ENCODE measurements at places on chromosomes 5 and 9.

GRCh38 chr9:17863213-17863883 lies 284.5 kb downstream of the SH3GL2 start:
- no peak for DNase-seq

GRCh38 chr5:38556088-38556598 lies 303 bp downstream of the LIFR start:
- no peak for DNase-seq

DNA sequence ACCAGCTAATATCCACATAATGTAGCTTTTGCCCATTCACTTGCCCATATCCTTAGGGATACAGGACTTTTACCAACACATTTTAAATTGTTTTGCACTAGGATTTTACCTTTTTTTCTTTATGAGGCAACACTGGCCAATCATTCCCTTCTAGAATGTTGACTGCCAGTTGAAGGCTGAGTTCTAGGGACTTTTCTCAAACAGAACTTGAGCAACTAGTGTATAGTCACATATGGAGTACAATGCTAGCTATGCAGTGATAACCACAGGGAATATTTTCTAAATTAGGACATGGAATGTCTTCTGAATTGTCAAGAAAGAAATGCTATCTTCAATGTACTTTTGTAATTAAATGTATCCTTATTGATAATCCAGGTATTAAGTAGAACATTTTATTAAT lies 133.6 kb downstream of the OXCT1 start:
- no peak for DNase-seq

DNA sequence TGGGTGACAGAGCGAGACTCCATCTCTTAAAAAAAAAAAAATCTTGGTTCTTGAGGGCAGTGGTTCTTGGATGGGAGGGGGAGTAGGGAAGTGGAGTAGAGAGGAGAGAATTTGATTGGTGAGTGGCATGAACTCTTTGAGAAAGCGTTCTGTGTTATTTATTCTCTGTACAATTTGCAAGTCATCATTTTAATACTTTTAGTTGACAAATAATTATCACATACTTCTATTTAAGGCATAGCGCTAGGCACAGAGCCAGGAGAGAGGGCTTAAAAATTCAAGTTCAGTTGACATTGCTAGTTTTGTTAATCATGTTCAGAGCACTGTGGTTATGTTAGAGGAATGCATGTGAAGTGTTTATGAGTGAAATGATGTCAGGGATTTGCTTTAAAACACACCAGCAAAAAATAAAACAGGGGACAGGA lies 24.6 kb downstream of the HSDL2 start:
- no peak for DNase-seq

DNA sequence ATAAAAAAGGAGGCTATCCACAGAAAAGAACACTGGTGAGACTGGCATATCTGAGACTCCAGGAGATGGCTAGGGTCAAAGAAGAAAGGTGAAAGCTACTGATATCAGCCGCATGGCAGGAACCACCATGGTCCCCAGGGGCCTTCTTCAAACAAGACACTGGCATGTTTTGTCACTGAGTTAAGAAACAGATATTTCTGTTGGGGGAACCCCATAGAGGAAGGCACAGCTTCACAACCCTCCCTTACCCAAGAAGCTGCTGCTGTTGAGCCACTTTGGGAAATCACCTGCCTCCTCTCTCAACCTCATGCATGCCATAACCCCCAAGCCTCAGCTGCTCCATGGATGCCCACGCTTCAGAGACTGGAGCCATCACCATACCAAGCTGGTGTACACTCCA lies 13.3 kb upstream of the BTNL3 start:
- DNase-seq, result no peak

DNA sequence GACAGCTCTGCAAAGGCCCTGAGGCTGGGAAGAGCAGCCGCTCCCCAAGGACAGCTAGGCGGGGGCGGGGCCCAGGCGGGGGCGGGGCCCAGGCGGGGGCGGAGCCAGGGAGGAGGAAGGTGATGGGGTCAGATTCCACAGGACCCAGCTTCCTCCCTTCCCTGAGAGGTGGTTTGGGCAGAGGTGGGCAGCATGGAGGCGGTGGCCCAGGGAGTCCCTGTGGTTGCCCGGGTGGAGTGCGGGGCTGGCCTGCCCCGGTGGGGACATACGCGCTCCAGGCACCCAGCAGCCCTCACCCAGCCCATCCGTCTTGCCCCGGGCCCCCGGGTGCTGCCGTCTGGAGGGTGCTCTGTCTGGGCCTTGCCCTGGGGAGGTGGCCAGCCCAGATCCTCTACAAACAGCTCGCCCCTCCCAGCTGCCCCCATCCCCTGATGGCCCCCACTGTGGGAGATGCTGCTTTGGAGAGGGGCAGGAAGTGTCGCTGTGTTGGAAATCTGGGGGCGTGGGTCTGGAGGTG lies 11.0 kb upstream of the RNU6ATAC start:
- no peak for DNase-seq

- DNase-seq, result no peak
These were observed 390.4 kb upstream of the PRR16 start for GRCh38 chr5:120073722-120074121.

DNA sequence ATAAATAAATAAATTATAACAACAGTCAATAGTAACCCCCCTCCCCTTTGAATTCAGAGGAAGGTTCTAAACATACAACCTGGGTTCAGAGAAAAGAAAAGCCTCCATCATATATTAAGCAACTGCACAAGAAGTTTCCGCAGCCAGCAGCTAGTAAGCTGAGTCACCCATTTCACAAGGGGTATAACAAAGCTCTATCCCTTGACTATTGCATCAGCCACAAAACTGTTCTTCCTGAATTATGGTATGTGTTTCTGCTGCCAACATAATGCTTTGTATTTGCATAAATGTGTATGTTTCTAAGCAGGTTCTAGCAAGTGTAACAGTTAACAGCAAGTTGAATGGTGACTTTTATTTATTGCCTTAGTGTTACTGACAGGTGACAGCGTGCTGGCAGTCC lies 6.8 kb upstream of the CEP120 start:
- DNase-seq, result no peak

DNA sequence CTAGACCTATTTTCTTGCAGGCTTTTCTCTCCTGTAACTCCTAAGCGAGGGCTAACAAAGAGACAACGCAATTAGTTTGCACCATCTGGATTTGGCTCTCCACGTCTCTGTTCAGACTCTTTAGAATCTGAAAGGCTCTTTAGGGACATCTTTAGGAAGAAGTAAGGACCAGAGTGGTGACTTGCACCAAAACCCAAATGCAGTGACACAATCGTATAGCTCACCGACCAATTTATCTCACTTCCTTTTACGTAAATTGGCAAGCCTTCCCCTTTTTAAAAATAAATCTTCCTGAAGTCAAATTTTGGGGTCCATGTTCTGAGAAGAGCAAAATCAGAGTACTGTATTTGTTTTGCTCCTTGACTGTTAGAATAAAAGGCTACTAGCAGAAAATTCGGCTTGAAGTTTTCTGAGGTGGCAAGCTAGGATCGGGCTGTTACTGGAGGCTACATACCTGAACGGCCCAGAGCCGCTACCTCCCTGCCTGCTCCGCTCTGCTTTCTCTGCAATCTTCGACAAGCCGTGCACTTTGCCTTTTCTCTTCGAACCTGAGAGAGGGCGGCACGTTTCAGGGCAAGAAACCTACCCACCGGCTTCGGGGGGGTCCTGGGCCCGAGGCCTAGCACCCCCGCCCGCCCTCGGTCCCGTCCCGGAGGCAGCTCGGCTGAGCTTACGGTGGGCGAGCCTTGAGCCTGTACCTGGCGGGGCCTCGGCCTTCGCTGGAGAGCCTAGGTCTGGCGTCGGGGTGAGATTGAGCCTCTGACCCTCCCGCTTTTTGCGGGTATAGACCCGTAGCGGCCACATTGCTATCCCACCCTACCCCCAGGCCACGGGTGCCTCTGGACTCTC lies 537 bp downstream of the MEIKIN start:
- no peak for DNase-seq

GRCh38 chr5:56717253-56717987 lies 97.9 kb upstream of the MAP3K1 start:
- no peak for DNase-seq

- no peak for DNase-seq
These were observed 85.8 kb downstream of the RIC1 start for GRCh38 chr9:5714501-5715401.

GRCh38 chr5:141001844-141002604 lies 35.7 kb downstream of the PCDHAC2 start:
- DNase-seq, result peak; percentile 38

DNA sequence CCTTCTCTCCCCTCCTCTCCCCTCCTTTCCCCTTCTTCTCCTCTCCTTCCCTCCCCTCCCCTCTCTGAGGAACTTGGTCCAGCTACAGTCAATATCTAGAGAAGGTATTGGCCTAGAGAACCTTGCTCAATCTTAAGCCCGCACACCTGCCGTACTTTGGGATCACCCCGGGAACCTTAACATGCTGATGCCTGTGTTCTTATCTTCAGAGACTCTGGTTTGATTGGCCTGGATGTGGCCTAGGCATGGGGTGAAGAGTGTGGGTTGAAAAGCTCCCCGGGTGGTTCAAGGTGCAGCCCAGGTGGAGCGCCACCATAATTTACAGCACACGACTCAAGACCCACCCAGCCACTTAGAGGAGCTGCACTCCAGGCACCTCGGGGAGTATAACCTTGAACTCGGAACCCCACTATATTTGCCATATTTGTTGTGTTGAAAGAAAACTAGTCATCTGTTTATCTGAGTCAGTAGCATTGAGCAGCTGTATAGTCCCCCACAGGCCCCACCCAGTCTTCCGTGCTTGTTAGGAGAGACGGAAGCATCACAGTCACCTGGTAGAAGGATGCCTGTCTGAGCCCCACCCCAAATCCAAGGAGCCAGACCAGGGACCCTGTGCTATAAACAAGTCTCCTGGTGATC lies 14.4 kb upstream of the PHF19 start:
- DNase-seq, result no peak

- DNase-seq, result no peak
These were observed 39.6 kb upstream of the CSNK1G3 start for GRCh38 chr5:123472150-123472924.

DNA sequence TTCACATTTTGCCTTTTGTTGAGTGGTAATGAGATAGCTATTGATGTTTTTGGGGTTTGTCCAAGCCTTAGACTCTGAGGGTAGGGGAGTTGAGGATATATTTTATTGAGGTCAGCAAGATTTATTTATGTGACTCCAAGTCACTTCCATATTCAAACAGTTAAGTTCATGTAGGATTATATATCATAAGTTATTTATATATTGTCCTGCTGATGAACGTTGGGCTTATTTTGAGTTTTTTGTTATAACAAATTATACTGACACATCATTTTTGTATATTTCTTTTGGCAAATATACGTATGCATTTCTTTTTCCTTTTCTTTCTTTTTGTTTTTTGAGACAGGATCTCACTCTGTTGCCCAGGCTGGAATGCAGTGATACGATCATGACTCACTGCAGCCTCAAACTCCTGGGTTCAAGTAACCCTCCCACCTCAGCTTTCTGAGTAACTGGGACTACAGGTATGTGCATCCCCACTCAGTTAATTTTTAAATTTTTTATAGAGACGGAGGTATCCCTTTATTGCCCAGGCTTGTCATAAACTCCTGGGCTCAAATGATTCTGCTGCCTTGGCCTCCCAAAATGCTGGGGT lies 23.5 kb upstream of the IL12B start:
- no peak for DNase-seq

DNA sequence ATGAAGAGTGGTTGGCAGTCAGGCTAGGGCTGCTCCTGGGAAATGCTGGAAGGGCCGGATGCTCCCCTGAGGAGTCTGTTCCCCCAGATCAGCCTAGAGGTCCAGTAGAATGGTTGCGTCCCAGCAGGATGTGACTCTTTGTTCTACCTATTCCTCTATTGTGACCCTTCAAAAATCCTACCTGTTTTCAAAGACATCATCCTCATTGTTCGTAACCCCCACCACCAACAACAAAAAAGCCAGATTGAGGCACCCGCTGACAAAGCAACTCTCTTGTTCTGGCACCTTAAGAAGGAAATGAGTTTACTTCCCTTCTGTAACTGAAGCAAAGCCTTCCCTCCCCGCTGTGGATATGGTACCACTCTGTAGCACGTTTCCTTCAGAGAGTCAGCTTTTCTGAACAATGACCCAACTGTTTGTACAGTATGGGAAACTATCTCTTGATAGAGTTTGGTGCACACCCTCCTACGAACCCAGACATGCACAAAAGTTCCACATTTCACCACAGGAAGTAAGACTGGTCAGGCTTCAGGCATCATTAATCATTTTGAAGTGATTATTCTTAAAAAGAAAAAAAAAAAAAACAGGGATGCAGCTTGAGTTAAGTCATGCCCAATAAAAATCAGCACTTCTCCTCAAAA lies 207.2 kb downstream of the ENC1 start:
- DNase-seq, result no peak
